Left forelimb (tissue), 1 donor: ENCODE measurements at places on chromosomes 3 and 15.

GRCh38 chr3:58009749-58010535, 1.7 kb downstream of the FLNB start:
- no peak for DNase-seq

DNA sequence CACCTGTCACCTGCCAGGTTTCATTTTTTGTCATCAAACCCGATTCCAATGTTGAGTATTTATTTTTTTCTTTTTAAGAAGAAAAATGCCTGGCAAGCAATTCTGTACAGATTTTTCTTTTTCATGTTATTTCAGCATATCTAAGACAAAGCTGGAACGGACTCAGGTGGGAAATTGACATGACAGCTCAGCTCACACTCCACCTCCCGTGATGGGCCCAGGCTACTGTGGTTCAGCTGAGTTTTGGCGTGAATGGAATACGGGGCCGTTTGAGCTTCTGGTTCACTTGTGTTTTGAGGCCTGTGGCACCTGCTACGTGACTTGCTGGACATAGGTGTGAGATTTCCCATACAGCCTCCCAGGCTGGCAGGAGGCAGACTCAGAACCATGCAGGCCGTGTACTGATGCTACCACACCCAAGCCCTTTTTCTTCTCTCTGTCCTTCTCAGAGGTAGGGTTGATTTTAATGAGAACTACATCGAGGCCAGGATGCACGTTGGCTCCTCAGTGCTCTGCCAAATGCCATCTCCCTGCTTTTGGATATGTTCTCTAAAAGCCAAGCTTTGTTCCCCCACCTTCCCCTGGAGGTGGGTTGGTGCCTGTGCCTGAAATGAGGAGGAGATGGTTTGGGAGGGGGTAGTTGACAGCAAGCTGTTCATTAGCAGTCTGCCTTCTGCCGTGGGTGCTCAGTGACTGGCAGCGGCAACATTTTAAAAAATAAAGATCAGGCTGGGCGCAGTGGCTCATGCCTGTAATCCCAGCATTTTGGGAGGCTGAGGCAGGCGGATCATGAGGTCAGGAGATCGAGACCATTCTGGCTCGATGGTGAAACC, 48.7 kb downstream of the TRAK1 start:
- no peak for DNase-seq

DNA sequence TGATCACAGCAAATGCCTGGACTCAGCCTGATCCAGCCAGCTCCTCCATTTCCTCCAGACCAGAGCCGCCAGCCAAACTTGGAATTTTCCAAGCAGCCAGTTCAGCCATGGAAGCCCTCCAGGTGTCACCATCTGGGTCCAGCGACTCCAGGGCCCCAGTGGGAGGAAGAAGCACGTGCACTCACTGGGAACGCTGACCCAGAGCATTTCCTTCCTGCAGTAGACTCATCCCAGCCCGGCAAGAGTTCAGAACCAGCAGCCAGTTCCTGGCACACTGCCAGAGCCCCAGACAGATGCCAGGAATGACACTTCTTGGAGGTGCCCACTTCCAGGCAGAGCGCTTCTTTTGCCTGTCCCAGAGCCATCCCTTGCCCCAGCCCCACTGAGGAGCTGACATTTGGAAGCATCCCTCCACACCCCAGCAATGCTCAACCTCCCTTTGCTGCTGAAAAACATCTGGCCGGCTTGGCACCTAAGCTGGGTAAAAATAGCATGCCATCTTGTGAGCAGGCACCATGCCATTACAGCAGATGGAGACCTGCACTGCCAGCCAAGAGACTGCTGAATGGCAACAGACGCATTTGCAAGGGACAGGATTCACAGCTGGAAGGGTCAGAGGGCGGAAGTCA, 460.3 kb upstream of the PROK2 start:
- DNase-seq: peak; percentile 81

DNA sequence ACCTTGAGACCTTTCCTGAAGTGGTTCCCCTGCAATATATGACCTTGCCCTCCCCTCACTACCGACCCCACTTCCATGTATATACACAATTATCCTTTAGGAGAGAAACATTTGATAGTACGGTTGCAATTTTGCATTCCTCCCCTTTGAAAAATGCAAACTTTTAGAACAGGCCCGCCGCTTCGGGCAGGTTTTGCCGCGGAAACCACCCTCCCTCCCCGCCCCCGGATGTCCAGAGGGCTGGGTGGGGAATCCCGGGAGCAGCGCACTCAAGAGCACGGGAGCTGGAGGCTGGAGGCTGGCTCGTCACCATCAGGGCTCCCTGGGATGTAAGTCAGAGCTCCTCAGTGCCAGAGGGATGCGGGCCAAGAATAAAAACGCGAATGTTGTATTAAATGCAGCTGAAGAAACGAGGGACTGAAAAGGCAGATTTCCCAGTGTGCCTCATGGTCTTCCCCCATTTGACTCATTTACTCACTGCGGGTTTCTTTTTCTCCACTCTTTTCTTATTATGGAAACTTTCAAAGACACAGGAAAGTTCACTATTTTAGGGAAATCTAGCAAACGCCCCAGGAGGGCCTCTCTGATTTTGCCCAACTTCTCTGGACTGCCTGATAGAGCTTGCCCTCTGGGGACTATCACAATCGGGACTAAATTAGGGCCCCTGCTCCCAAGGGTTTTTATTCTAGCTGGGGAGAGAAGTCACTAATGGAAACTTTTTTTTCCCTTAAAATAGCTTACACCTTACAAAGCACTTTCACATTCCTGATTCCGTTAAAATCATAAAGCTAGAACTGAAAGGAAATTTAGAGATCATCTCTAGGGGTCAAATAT, 2.9 kb upstream of the USP3 start:
- peak; percentile 82 for DNase-seq

DNA sequence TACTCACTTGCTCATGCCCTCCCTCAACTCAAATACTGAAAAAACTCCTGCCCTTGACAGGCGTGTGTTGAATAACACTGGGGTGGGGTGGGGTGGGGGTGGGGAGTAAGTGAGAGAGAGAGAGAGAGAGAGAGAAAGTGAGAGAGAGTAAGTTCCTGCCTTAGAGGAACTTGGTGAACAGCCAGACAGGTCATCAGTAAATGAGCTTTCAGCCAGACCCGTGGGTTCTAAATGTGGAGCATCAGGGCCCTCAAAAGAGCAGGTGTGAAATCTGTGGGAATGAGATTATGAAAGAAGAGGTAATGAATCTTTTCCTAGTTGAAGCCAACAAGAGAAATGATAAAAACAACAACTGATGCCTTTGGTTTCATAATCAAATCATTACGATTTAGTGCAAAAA, 134.4 kb upstream of the FAM3D start:
- DNase-seq: no peak

DNA sequence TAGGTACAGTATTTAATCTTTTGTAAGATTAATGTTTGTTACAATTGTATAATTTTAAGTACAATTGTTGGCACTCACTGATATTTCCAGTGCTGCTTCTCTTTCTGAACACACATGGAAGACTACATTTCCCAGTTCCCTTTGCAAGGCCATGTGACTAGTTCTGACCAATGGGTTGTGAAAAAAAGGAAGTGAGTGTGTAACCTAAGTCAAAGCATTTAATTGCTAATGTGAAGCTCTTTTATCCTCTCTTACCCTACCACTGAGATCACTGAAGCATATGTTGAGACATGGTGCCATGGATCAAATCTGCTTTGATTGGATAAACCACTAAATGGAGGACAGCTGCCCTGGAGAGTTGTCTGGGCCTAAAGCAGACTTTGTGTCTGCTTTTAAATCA, 83.9 kb upstream of the PLXND1 start:
- no peak for DNase-seq
